AG09319 (cell line): ENCODE measurements at places on chromosomes 1 and 21.

GRCh38 chr1:41537788-41538351, 53.4 kb upstream of the EDN2 start:
- no peak for DNase-seq

DNA sequence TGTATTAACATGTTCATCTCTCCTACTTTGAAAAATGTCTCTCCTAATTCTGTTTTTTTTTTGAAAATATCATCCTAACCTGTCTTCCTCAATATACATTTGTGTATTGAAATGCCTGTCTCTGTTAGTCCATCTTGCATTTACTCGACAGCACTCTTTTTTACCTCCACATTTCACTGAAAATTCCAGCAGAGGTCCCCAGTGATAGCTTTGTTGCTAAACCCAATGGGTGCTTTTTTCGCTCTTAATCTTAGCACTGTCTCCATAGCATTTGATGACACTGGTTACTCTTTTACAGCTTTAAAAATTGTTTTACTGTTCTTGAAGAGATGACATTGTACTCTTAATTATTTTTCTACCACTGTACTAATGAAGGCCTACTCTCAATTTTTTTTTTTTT, 10.8 kb downstream of the OSBPL9 start:
- DNase-seq: no peak

DNA sequence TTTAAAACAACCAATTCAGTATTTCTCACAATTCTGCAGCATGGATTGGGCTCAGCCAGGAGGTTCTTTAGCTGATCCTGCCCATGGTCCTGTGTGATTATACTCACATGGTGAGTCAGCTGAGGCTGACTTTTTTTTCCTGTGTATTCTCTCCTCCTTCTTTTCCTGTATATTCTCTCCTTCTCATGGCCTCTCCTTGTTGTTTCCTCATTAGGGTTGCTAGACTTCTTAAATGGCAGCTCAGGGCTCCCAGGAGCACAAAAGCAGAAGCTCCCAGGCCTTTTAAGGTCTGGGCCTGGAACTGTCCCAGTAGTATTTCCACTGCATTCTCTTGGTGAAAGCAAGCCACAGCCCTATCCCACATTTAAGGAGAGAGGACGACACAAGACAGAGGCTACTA, 26.8 kb downstream of the VANGL1 start:
- no peak for DNase-seq

- DNase-seq: no peak
Measured at GRCh38 chr1:103761896-103762295, 12.2 kb downstream of the AMY1C start.

GRCh38 chr1:43722810-43723209, 15.5 kb downstream of the ST3GAL3 start:
- no peak for DNase-seq

GRCh38 chr1:239817276-239817675, 274.4 kb upstream of the FMN2 start:
- no peak for DNase-seq

DNA sequence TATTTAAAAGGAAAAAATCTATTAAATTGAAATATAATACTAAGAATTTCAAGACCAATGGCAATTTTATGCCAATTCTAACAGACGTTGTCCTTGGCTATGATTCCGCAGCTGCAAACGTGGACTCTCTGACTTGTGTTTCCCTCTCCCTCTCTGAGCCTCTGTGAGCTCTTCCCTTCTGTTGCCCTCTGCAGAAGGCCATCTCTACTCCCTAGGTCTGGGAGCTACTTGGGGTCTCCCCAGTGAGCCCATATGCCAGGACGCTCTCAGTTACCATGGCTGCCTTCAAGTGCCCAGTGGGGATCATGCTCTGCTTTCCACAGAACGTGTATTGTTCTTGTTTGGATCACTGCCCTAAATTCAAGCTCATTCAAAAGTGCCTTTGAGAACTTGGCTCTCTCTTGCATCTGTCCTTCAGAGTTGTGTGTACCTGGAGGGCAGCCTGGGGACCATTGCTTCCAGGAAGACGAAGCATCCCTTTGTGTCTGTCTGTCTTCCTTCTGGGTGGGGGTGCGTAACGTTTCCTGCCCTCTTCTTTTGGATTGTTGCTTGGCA, 97.5 kb upstream of the TSPAN2 start:
- DNase-seq: no peak

DNA sequence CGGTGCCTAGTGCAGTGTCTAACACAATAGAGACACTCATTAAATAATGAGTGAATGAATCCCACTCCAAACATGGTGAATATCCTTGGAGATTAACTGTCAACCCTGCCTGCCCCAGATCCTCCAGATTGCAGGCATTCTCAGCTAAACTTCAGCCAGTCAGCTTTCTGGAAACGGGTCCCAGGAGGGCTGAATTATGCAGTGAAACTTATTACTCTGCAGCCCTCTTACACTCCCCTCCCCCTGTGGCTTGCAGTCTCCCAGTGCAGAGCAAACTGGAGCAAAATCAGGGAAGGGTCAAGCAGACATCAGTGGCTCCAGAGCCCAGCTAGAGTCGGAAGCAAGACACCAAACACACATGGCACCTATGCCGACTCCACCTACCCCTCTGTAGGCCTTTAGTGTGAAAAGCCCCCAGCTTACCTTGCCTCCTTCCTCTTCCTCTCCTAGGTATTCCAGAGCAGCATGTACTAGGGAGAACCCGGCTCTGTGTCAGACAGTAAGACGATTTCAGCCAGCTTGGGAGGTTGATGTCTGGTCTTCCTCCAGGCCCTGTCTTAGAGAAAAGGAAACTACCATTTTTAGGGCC, 6.5 kb upstream of the RGS16 start:
- DNase-seq: no peak

- no peak for DNase-seq
Measured at GRCh38 chr1:15172405-15173259, 19.1 kb downstream of the TMEM51 start.

- no peak for DNase-seq
Measured at GRCh38 chr21:41678016-41678923, 88.6 kb downstream of the RIPK4 start.
